ENCODE measurements at places on chromosomes 16 and 17.

- DNase-seq, result peak; percentile 27
Measured at GRCh38 chr17:42340691-42341127, 47.5 kb downstream of the STAT3 start.

DNA sequence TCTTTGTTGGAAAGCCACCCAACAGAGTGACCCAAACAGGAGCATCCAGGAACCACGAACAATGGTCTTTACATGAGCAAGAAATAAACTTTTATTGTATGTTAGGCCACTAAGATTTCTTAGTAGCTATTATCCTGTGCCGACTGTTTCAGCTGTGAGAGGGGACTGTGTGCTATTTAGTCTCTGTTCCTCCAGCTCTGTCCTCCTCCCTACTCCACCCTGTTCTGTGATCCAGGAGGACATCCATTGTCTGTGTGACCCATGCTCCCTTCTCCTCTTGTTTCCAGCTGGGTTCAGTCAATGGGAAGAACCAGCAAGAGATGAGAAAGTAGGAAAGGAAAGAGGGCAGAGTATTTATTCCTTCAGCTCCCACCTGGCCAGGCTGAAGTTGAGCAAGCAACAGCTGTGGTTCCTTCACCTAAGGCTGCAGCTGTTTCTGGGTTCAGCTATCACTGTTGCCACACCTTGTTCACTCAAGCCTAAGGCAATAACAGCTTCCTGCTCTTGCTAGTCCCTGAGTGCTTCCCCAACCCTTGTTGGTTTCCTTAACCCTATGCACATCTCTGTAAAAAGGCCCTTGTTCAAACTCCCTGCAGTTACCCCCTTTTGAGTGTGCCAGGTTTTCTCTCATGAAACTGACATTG is 14.9 kb upstream of the B4GALNT2 start:
- no peak for DNase-seq

DNA sequence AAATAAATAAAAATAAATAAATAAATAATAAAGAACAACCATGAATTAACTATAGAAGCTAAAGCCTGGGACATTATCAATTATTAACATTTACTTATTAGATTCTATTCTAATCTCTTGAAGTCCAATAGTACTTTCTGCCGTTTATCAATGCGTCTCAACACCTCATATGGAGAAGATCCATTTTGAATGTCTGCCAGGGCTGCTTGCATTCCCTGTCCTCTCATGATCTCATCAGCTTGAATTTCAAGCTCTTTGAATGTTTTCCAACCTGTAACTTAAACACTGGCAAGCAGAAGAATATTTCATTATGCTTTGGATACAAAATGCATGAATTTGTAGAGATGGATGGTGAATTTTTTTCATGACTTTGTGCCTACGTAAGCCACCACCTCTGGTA is 191.9 kb upstream of the ANKFN1 start:
- no peak for DNase-seq

- peak; percentile 90 for DNase-seq
Measured at GRCh38 chr16:67562526-67562917, at the start of gene CTCF. CTCF (plus strand) TSS chr16:67562526; CDS start chr16:67610833, 48,307 bp downstream.

DNA sequence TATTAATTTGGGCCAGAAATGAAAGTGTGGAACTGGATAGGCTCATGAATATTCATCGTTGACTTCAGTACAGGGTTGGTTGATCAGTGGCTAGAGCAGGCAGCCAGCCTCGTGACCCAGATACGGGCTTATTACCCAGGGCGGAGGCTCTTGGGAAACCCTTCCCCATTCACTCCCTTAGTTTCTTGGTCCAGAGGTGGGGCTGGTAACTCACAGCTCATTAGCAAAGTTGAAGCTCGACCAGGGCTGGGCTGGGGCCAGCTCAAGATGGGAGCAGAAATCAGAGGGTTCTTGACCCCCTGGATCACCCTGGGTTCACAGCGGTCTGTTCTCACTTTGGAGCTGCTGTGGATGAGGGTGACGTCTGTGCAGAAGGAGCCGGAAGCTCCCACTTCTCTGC is 44.6 kb upstream of the GSE1 start:
- DNase-seq, result no peak
